ENCODE measurements at places on chromosomes 2 and 18.
A peak's percentile ranks its signal among the peaks of the same experiment; 100 is the strongest.

DNA sequence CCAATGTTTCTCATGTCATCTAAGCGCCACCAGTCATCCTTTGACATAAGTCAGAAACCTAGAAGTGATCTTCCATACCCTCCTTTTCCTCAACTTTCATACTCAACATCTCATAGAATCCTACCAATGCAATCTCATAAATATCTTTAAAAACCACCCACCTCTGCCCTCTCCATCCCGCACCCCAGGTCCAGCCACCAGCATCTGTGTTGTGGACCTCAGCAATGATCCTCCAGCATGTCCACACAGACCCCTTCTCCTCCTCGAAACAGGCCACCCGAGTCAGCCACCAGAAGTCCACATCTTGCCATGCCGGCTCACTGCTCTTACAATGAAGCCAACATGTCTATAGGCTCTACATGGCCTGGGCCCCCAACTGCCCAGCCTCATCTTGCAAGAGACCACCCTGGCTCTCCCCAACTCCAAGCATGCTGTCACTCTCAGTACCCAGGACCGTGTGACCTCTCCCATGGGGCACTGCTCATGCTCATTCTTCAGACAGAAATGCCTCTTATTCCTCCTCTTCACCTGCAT lies 636.7 kb upstream of the ID2 start:
- H3K4me3 ChIP-seq: no peak overlapping the region
- no peaks in the 10 kb centered on the region for H3K27me3 ChIP-seq
- no peak overlapping the region for H3K27ac ChIP-seq

DNA sequence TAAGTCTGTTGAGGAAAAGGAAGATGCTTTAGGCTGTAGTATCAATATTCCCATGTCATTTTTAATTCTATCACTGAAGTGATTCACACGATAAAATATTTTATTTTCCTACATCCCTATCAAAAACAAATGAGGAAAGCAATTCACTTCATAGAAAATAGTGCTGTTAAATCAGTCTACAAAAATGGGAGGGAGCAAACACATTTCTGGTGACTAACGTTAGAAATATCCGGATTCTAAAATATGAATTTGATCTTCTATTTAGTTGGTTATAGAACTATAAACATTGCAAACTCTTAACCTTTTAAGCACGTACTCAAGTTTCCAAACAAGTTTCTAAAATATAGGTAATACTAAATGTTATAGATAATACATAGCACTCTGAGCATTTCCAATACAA lies 20.8 kb downstream of the ATF2 start:
- no peak for DNase-seq
- H3K4me1 ChIP-seq: 0 out of 2 replicates have a peak, but pooled peaks cover 2% of the 10 kb centered on the region
- no peaks in the 10 kb centered on the region for H3K27me3 ChIP-seq
- no peak overlapping the region for H3K4me3 ChIP-seq
- H3K27ac ChIP-seq: no peak overlapping the region

GRCh38 chr2:198664321-198664720 lies 793.4 kb downstream of the SATB2 start:
- H3K27ac ChIP-seq: no peak overlapping the region
- no peaks in the 10 kb centered on the region for H3K36me3 ChIP-seq
- H3K4me3 ChIP-seq: no peak overlapping the region
- H3K4me1 ChIP-seq: no peaks in the 10 kb centered on the region
- no peak for DNase-seq

GRCh38 chr18:2032036-2032435 lies 539.3 kb downstream of the METTL4 start:
- no peak overlapping the region for H3K27ac ChIP-seq
- H3K27me3 ChIP-seq: no peaks in the 10 kb centered on the region
- DNase-seq: no peak
- H3K36me3 ChIP-seq: no peaks in the 10 kb centered on the region

GRCh38 chr2:177397481-177398289 lies 5.1 kb downstream of the AGPS start:
- H3K27me3 ChIP-seq: no peaks in the 10 kb centered on the region
- H3K4me3 ChIP-seq: no peak overlapping the region
- H3K27ac ChIP-seq: peak overlapping the region; percentile 67
- peak; percentile 80 for DNase-seq
- peaks cover 6% of the 10 kb centered on the region for H3K36me3 ChIP-seq

DNA sequence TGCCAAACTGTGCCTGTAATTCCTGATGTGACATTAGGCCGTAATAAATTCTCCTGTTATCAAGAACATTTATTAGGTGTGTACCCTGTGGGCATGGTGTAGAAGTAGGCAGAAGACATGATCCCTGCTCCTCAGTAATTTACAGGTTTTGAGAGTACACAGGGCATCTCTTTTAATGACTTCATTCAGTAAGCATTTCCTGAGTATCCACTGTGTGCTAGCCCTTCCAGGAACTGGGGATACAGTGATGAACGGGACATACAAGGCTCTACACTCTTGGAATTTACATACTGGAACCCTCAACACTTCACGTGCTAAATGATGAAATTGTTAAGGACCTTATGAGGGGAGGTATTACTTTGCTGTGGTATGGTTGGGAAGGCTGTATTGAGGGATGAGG lies 30.2 kb downstream of the DIS3L2 start:
- H3K27me3 ChIP-seq: no peaks in the 10 kb centered on the region
- no peak for DNase-seq
- H3K27ac ChIP-seq: no peak overlapping the region
- H3K4me3 ChIP-seq: no peak overlapping the region

- H3K4me3 ChIP-seq: no peak overlapping the region
- DNase-seq: no peak
- no peaks in the 10 kb centered on the region for H3K36me3 ChIP-seq
- no peaks in the 10 kb centered on the region for H3K4me1 ChIP-seq
- H3K27me3 ChIP-seq: peaks cover 42% of the 10 kb centered on the region
Measured at GRCh38 chr2:218008060-218009040, 5.6 kb upstream of the TNS1 start.

GRCh38 chr2:127901339-127902056 lies 15.7 kb upstream of the AMMECR1L start:
- no peaks in the 10 kb centered on the region for H3K36me3 ChIP-seq
- H3K27ac ChIP-seq: no peak overlapping the region
- no peaks in the 10 kb centered on the region for H3K4me1 ChIP-seq
- peaks cover 19% of the 10 kb centered on the region for H3K27me3 ChIP-seq

GRCh38 chr2:23703037-23703582 lies 223.8 kb downstream of the ATAD2B start:
- no peak overlapping the region for H3K27ac ChIP-seq
- no peaks in the 10 kb centered on the region for H3K27me3 ChIP-seq
- DNase-seq: no peak
- no peak overlapping the region for H3K4me3 ChIP-seq

GRCh38 chr2:3193443-3194330 lies 183.9 kb downstream of the EIPR1 start:
- no peak overlapping the region for H3K4me3 ChIP-seq
- no peaks in the 10 kb centered on the region for H3K27me3 ChIP-seq
- H3K4me1 ChIP-seq: no peaks in the 10 kb centered on the region
- H3K27ac ChIP-seq: no peak overlapping the region
- peaks cover 22% of the 10 kb centered on the region for H3K36me3 ChIP-seq

DNA sequence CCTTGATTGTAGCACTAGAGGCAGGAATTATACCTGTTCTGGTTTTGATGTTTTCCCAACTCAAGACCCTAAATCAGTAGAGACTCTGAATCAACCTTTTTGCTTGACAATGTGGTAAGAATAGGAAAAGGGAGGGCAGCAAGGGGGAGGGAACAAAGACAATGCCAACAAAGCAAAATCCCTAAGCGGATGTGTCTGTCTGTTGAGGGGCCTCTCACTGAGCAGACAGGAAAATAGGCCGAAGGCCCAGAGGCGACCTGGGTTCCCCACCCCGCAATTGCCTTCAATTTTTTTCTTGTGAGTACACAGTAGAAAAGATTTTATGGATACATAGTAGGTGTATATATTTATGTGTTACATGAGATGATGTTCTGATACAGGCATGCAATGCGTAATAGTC lies 75.6 kb downstream of the MAP4K4 start:
- H3K4me1 ChIP-seq: peaks cover 14% of the 10 kb centered on the region
- no peak overlapping the region for H3K27ac ChIP-seq
- no peaks in the 10 kb centered on the region for H3K36me3 ChIP-seq
- no peaks in the 10 kb centered on the region for H3K27me3 ChIP-seq

GRCh38 chr2:238509151-238509835 lies 82.6 kb downstream of the ASB1 start:
- no peaks in the 10 kb centered on the region for H3K36me3 ChIP-seq
- no peak overlapping the region for H3K27ac ChIP-seq
- no peaks in the 10 kb centered on the region for H3K4me1 ChIP-seq
- DNase-seq: no peak
- peaks cover 87% of the 10 kb centered on the region for H3K27me3 ChIP-seq

DNA sequence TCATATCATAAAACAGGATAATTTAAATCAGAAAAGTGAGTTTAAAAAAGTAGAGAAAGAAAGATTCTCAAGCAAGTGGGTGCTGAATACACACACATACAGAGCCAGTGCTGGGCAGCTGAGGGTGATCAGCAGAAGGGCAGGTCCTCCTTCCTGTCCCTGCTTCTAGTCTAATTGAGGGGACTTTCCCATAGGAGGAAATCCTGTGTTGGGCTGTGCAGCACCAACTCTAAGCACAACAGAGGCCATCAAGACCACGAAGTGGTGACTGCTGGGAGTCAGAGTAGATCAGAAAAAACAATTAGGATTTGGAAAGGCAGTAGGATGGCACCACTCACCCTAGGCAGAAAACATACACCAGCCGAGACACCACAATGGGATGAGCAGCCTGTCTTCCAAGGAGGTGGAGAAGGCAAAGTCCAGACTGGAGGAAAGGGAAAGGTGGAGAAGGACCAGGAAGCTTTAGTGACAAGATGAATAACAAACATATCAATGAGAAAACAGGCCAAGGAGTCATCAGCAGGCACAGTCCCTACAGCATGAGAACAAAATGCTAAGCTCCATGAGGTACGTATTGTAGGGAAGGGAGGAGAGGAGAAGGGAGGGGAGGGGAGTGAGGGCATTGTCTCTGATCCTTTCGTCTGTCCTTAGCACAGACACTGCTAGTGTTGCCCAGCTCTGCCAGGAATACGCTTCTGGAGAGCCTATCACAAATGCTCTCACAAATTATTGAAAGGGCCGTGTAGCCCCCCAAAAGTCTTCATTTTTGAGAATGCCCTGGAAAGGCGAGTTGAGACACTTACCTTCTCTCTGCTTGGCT lies 16.7 kb upstream of the MSGN1 start:
- DNase-seq: no peak
- H3K36me3 ChIP-seq: no peaks in the 10 kb centered on the region
- peaks cover 5% of the 10 kb centered on the region for H3K27me3 ChIP-seq
- no peak overlapping the region for H3K4me3 ChIP-seq
- H3K27ac ChIP-seq: no peak overlapping the region
- H3K4me1 ChIP-seq: no peaks in the 10 kb centered on the region

- no peaks in the 10 kb centered on the region for H3K27me3 ChIP-seq
- H3K4me1 ChIP-seq: peaks cover 16% of the 10 kb centered on the region
Measured at GRCh38 chr18:56402872-56403516, 235.4 kb downstream of the TXNL1 start.

DNA sequence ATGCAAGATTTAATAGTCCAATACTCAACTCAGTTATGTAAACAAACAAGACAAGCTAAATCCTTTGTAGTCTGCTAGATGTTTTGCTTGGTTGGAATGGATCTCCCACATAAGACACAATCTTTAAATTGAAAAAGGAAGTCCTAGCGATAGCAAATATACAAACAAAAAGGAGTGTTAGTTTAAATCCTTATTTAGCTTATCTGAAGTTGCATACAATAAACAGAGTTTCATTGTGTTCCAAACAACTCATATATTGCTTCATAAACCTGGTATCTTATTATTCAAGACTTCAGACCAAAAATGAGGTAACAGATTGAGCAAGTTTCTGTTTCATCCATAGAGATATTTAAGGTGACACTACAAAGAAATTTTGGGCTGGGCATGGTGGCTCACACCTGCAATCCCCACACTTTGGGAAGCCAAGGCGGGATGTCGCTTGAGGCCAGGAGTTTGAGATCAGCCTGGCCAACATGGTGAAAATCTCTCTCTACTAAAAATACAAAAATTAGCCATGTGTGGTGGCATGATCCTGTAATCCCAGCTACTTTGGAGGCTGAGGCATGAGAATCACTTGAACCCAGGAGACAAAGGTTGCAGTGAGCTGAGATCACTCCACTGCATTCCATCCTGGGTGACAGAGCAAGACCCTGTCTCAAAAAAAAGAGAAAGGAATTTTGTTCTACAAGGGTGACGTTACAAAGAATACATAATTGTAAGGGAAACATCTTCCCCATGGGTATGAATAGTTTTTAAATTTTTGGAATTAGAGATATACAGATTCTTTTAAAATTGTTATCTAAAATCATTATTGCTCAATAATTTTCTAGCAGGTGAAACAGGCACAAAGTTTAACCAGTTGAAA lies 150.5 kb upstream of the L3MBTL4 start:
- H3K4me1 ChIP-seq: no peaks in the 10 kb centered on the region
- no peaks in the 10 kb centered on the region for H3K36me3 ChIP-seq
- no peak for DNase-seq
- no peak overlapping the region for H3K4me3 ChIP-seq
- peaks cover 23% of the 10 kb centered on the region for H3K27me3 ChIP-seq

- H3K4me1 ChIP-seq: no peaks in the 10 kb centered on the region
- DNase-seq: no peak
- H3K27ac ChIP-seq: no peak overlapping the region
- H3K27me3 ChIP-seq: no peaks in the 10 kb centered on the region
Measured at GRCh38 chr2:105842555-105842954, 97.8 kb downstream of the NCK2 start.

DNA sequence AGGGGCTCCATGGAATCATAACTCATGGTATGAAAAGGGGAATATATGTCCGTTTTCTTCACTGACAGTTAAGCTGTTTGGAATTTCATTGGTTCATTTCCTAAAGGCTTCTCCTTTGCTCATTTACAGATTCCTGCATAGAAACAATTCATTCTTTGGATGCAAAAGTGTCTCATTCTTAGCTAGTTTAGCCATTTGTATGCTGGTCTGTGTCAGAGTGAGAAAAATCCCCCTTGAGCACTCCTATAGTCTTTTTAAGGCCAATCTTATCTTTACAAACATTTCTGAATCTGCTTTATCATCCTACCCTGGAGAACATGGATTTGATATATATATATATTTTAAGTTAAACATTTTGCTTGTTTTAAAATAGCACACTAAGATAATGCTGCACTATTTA lies 1260.9 kb upstream of the NRXN1 start:
- H3K36me3 ChIP-seq: no peaks in the 10 kb centered on the region
- H3K27me3 ChIP-seq: no peaks in the 10 kb centered on the region
- H3K27ac ChIP-seq: no peak overlapping the region
- no peak for DNase-seq
- H3K4me3 ChIP-seq: no peak overlapping the region

DNA sequence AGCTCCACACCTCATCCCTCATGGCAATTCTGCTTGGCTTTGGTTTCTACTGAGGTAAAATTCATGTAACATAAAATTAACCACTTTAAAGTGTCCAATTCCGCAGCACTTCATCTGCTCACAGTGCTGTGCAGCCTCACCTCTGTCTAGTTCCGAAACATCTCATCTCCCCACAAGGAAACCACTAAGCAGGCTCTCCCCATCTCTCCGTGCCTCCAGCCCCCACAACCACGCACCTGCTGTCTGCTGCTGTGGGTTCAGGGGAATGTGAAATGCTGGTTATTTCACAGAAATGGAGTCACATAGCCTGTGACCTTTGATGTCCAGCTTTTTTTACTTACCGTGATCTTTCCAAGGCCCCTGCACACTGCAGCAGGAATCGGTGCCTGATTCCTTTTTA lies 7.7 kb upstream of the GPC1 start:
- H3K36me3 ChIP-seq: no peaks in the 10 kb centered on the region
- H3K27ac ChIP-seq: peak overlapping the region; percentile 78
- H3K27me3 ChIP-seq: no peaks in the 10 kb centered on the region
- H3K4me3 ChIP-seq: no peak overlapping the region

- no peaks in the 10 kb centered on the region for H3K36me3 ChIP-seq
- H3K27ac ChIP-seq: no peak overlapping the region
- no peak for DNase-seq
- no peaks in the 10 kb centered on the region for H3K4me1 ChIP-seq
- H3K27me3 ChIP-seq: no peaks in the 10 kb centered on the region
- H3K4me3 ChIP-seq: no peak overlapping the region
Measured at GRCh38 chr2:23002234-23002633, 382.7 kb upstream of the KLHL29 start.
